T47D (cell line): ENCODE measurements at places on chromosomes 3 and 15.

- DNase-seq, result no peak
Measured at GRCh38 chr3:44892689-44893088, 18.3 kb downstream of the TGM4 start.

GRCh38 chr3:24128199-24129005 lies 183.3 kb downstream of the NR1D2 start:
- DNase-seq, result no peak

- no peak for DNase-seq
Measured at GRCh38 chr3:106371221-106371970, 502.6 kb upstream of the CBLB start.

DNA sequence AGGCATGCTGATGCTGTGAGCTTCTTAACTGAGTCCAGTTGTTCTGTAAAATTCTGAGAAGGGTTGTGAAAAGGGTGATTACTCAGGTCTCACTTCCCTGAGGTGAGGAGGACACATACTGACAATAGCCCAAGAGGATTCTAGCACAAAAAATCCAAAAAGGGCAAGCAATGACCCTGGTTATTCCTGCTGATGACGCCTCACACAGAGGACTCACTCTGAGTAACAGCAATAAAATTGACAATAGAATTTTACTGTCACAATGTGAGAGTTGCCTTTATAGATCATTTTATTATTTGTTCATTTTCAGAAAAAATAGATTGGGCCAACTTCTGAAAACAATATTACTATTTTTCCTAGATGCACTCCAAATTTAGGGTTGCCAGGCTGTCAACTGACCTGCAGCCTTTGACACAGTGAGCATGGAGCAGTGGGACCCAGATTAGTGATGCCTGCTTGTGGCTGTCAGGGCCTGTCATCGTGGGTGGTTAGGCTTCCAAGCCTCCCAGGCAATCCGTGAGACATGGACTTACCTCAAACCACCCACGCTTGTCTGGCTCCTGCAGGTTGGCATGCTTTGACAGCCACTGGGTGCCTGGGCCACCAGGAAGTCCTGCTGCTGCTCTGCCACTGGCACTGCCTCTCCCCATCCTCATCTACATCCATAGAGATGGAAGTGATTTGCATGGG lies 396.0 kb upstream of the THBS1 start:
- no peak for DNase-seq

- no peak for DNase-seq
Measured at GRCh38 chr15:66886241-66886675, 179.1 kb upstream of the SMAD3 start.

- no peak for DNase-seq
Measured at GRCh38 chr3:56923526-56924224, 121.9 kb upstream of the ARHGEF3 start.
